ENCODE measurements at places on chromosomes 1 and 21.

DNA sequence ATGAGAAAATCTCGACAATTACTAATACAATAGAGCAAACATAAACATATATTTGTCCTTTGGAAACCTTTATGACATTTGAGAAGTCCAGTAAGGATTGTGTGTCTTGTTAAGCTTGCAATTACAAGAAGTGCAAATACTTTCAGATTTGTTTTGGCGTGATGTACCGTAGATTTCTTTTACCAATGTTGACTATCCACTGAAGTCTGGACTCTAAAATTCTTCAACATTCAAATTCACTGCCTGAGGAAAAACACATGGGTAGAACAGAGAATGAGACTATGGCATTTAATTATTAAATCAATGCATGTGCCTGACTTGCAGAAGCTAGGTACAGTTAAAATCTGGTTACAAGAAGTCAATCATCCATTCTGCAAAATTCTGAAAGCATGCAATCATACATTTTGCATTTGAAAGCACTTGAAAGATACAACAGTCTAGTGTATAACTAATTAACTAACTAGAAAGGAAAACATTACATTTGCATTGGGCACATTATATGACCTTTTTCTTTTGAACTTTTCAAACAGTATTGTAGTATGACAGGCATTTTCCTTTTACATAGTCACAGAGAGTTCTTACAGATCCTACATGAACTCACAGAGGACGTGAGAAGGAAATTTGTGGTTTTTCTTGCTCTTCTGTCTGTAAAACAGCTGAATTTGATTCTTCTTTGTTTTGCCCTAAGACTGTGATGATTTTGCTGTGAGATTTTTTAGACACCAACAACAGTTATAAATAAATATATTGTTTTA lies 511.1 kb upstream of the ADGRL4 start:
- no peak for DNase-seq

DNA sequence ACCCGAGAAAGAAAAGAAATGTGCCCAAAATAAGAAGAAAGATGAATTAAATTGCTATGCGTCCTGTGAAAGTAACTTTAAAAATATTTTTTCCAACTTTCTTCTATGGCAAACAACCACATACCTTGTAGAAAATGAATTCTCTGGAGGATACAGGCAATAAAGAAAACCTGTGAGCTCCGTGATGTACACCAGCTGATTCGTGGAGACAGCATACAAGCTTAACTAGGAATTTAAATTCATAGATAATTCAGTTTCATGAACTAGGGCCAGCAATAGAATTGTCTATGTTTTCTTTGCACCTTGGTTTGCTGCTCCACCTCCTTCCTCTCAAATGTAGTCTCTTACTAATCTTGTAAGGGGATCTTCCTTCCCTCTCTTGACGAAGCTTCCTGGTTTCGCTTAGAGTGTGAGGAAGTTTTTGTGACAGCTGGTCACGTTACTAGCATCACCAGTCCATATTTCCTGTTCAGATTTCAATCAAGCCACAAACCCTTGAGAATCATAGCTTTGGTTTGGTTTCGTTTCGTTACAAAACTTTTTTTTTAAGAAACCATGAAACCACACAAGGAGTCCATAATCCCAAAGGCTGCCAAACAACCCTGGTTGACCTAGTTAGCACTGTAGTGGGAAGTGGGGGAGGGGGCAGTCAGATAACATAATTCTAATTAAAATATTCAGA lies 35.8 kb downstream of the GREM2 start:
- peak; percentile 27 for DNase-seq

DNA sequence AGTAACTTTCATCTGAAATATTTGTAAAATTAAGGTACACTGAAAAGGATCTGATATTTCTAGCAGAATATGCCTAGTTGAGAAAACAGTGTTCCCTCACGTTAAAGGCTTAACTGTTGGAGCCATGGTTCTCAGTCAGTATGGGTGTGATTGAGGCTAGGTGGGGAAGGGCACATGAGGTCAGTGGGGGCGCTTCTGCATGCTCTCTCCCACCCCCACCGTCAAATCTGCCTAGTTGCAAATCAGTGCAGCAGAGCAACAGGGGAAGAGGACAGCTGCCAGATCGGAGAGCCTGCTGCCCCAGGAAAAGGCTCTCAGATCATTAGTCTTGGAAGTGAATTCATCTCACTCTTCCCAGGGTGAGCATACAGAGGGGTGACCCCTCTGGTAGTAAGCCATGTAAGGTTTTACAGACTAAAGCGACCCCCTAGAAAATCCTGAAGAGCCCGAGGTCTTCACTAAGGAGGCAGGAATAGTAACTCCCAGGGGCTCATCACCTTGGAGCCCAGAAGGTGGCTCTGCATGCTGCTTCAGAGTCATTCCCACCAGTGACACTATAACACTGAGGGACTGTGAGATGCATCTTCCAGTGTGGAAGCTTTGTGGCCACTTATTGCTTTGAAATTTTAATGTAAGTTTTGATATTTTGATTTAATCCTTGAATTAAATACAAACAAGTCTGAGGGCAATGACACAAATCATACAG lies 83.1 kb upstream of the BARHL2 start:
- DNase-seq: no peak

GRCh38 chr1:160168609-160169369 lies 17.4 kb downstream of the ATP1A4 start:
- DNase-seq: no peak

DNA sequence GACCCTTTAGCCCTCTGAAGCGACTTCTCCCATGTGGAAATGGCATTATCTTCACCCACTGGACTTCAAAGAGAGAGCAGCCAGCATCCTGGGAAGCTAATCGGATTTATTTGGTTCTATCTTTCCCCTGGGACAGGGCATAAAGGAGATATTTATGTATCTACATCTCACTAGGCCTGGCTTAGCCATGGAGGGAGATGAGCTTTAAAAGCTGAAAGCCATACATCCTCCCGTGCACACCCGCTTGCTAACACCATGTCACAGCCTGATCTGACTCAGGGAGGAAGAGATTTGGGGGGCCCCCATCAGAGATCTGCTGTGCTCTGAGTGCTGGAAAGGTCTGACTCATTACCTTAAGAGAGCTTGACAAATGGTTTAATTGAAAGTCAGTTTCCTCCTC lies 155.9 kb downstream of the PLXNA2 start:
- no peak for DNase-seq
